Kasumi-1 (cell line): ENCODE measurements at places on chromosomes 16 and 17.

DNA sequence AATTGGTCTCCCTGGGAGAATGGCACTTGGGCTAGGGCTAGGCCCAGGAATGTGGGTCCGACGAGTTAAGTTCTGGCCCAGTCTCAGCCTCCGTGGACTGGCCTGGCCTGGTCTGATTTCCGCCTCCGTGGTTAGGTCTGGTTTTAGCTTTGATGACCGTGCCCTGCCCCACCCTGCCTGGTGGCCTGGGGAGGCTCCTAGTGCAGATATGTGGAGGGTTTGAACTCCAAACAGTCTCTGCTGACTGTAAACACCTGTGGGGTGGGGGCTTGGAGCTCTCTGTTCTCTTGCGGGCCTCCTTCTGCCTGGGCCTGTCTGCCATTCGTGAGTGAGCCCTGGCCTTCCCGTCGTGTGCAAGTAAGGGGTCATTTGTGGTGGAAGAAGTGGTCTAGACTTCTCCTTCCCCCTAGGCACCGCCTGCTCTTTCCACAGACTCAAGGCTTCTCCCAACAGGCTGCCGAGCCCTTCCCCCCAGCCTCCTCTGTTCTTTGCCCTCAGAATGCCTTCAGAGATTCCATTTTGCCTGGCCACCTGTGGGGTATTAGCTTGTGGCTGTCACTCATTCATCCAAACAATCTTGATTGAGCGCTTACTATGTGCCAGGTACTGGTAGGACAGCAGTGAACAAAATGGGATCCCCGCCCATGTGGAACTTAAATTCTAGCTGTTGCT lies 1.6 kb downstream of the ATP6V0C start:
- DNase-seq = no peak

DNA sequence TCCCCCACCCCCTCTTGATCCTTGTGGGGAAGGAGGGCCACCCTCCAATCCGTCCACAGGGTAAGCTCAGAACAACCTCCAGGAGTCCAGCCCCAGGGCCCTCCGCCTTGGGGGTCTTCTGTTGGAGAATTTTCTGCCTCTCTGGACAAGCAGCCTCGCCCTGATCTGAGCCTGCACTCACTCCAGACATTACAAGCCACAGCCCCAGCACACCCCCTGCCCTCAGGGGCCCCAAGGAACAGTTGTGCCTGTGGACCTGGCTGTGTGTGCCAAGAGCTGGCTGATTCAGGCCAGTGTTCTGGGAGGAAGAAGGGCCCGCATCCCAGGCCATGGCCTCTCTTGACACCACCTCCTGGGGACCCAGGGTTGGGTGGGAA lies 477 bp upstream of the ARHGAP27 start:
- no peak for DNase-seq

GRCh38 chr17:11330826-11331225 lies 89.8 kb downstream of the SHISA6 start:
- DNase-seq = no peak

GRCh38 chr16:56606476-56607108 lies 1.8 kb upstream of the MT2A start:
- DNase-seq = no peak

GRCh38 chr17:3590231-3590630 lies 19.0 kb downstream of the TRPV1 start:
- DNase-seq = no peak
